ENCODE measurements at places on chromosomes 1 and 21.

- DNase-seq: no peak
Measured at GRCh38 chr21:44497703-44498126, 42.3 kb downstream of the KRTAP10-1 start.

- DNase-seq: no peak
Measured at GRCh38 chr1:4305526-4306301, 348.7 kb upstream of the AJAP1 start.

- DNase-seq: no peak
Measured at GRCh38 chr1:92118826-92119225, 38.7 kb downstream of the BTBD8 start.

DNA sequence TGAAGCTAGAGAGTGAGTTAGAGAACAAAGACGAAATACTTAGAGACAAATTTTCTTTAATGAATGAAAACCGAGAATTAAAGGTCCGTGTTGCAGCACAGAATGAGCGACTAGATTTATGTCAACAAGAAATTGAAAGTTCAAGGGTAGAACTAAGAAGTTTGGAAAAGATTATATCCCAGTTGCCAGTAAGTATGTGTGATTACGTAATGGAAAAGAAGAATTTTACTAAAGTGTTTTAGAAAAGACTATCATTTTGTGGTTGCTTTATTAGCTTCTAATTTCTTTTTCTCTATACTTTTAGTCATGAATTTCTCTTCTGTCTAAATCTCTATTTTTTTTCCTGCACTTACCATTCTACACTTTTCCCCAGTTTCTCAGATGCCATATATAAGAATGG is 26.7 kb downstream of the CCDC18 start:
- DNase-seq: no peak

DNA sequence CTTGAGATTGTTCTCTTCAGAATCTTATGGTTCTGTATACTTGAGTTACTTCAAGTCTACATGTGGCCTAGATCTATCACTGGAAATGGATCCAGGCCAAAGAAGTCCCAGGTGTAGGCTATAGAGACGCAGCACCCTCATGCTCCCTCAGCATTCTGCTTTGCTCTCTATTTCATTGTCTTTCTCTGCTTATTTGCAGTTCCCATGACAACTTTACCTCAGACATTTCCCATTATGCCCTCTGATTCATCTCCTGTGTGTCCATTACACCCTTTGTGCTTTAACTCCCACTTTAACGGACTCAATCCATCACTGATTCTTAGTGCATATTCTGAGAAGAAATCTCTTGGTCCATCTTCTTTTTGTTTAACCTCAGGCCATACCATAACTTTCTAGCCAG is 236.9 kb upstream of the NRIP1 start:
- no peak for DNase-seq

DNA sequence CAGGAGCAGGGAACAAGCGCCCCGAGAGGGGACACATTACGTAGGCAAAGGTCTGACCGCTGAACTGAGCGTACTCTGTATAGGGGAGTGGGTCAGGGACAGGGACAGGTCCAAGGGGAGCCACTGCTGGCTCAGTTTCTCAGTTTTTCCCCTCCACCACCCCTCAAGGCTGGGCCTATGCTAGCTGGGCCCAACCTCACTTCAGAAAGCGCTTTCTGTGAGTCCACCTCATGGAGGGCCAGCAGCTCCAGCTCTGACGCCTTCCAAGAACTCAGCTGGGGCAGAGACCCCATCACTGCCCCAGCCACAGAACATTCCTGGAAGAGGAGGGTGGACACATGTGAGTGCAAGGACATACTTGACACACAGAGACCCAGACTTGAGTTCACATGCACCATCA is 242.0 kb downstream of the FOXD2 start:
- no peak for DNase-seq

DNA sequence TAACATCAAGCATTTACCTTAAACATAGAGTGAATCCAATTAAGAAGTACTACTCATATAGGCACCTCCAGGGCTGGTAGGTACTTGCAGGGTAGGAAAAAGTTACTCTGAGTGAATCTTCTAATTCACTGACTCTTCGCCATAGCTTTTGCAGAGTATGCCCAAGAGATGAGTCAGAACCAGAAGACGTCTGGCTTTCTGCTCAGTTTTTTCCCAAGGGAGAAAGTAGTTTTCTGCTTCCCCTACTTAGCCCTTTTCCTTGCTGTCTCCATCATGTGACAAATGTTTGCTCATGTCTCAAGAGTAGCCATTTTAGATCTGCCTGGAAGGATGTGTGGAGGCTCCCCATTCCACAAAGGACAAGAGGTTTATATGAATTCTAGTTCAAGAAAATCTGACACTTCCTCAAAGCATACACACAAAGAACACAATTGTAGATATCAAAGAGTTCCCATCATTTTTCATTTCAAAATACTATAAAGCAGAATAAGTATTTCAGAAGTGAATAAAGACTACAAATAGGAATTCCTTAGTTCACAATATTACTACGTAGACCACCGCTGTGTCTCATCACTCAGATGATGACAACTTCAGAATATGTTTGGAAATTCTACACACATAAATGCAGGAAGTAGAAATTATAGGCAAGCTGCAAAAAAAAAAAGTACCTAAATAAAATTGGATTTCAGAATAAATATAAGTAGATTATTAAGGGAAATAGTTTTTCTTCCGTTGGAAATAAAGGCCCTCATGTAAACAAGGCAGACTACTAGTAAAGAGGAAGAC is 98.5 kb downstream of the ASH1L start:
- DNase-seq: no peak

GRCh38 chr1:1032424-1032823 is 12.5 kb downstream of the AGRN start:
- DNase-seq: no peak

DNA sequence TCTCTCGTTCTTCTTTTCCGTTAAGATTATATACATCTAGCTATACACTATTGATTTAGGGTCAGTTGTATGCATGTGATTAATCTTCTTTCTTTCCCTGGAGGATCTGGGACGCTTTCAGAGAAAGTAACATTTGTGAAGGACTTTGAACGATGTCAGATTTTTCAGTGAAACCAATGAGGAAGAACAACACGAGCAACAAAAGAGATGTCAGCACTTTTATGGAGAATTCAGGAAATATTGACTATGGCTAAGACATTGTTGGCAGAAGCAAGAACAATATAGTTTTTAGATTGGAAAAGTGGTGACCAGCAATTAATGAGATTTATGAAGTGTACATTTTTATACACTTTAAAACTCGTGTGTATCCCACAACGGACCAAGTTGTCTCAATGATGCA is 355.5 kb downstream of the TGFB2 start:
- no peak for DNase-seq

DNA sequence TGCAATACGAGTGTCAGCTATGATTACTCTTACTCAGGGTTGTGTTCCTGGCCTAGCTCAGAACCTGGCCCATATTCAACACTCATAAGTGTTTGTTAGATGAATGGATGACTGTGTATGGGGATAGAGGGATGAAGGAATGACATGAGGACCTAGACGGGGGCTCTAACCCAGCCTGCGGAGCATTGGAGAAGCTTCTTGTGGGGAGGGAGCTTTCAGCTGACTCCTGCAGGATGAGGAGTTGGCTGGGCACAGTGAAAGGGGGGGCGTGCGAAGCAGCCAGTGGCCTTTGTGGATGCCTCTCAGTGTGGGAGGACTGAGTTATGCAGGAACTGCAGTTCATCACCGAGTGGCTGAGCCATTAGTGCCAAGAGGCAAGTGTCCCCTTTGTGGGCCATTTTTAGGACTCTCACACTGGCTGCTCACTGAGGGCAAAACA is 1.2 kb upstream of the EXTL1 start:
- no peak for DNase-seq

- DNase-seq: peak; percentile 15
Measured at GRCh38 chr1:147647796-147648633, 22.3 kb downstream of the ACP6 start.

DNA sequence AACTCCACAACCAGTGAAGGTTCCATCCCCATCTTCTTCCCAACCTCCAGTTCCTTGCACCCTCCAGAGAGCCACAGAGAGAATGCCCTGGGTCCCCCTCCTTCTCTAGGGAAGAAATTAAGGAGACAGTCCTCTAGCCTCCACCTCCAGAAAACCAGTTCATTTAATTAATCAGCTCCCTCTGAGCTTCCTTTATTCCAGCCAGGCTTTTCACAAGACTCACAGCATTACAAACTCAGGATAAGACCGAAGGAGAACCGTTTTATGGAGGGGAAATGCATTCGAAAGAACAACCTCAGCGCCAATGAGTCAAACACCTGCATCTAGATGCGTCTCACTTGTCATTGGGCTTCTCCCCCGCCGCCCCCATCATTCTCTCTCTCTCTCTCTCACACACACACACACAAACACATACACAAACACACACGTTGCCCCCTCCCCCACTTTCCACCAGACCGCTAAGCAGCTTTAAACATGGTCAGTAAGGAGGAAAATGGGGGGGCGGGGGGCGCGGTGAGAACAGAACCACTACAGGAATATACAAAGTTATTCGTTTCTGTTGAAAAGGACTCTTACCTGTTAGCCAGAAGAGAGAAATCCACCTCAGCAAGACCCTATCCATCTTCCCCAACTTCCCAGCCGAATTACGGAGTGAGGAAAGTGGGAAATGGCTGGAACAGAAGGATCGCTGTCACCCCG is 544 bp downstream of the ILDR2 start:
- peak; percentile 61 for DNase-seq

DNA sequence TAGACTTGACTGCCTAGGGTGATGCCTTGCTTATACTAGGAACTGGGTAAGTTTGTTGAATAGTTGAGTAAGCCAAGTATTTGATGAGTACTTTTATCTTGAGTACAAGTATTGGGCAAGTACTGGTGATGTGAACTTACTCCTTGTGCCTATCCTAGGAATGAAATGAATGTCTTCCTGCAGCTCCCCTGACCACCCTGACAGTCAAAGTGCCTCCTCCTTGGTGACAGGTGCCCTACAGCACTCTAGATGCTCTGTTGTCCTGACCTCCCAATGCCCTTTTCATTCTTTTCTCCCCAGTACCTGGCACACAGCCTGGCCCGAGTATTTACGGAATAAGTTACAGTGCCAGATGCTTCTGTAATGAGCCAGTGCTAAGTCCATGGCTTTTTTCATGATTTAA is 25.5 kb downstream of the PCSK9 start:
- no peak for DNase-seq

GRCh38 chr21:24456358-24456757 is 1150.9 kb downstream of the MRPL39 start:
- no peak for DNase-seq

- DNase-seq: no peak
Measured at GRCh38 chr1:228149406-228150119, at the start of gene GJC2. TSS of gene GJC2 (plus strand) at chr1:228149930. CDS start at chr1:228157759, 7,829 bp downstream.

DNA sequence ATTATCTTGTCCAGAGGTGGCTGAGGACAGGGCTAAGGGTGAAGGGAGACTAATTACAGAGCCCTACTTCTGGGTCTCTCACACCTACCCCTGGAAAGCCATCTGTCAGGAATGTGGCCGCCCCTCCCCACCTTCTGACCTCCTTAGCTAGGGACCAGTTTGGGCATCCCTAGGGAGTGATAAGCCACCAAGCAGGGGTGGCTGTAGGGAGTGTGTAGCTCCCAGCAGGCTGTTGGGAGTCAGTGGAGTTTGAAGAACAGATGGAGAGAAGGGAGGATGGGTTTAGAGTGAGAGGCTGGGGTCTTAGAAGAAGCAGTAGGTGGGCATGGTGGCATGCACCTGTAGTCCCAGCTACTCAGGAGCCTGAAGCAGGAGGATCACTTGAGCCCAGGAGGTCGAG is 808 bp upstream of the SERINC2 start:
- DNase-seq: no peak

GRCh38 chr1:173168941-173169340 is 38.2 kb downstream of the TNFSF4 start:
- DNase-seq: no peak

- no peak for DNase-seq
Measured at GRCh38 chr1:118339400-118340124, 154.5 kb upstream of the SPAG17 start.

GRCh38 chr1:201011616-201012015 is 11.9 kb downstream of the KIF21B start:
- DNase-seq: no peak

DNA sequence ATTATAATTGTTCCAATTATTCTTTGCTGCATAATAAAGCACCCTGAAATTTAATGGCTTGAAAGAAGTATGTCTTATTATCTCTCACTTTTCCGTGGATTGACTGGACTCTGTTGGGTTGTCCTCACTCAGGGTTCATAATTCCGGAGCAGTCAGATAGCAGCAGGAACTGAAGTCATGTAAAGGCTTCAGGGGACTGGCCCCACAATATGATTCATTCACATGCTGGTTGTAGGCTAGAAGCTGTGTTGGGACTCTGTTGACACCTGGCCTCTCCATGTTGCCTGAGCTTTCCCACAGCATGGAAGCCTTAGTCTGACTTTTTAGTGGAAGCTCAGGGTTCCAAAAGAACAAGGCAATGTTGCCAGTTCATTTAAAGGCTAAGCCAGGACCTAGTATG is 367.1 kb upstream of the ADGRL2 start:
- DNase-seq: no peak

- no peak for DNase-seq
Measured at GRCh38 chr1:169133801-169134502, 27.5 kb downstream of the ATP1B1 start.

DNA sequence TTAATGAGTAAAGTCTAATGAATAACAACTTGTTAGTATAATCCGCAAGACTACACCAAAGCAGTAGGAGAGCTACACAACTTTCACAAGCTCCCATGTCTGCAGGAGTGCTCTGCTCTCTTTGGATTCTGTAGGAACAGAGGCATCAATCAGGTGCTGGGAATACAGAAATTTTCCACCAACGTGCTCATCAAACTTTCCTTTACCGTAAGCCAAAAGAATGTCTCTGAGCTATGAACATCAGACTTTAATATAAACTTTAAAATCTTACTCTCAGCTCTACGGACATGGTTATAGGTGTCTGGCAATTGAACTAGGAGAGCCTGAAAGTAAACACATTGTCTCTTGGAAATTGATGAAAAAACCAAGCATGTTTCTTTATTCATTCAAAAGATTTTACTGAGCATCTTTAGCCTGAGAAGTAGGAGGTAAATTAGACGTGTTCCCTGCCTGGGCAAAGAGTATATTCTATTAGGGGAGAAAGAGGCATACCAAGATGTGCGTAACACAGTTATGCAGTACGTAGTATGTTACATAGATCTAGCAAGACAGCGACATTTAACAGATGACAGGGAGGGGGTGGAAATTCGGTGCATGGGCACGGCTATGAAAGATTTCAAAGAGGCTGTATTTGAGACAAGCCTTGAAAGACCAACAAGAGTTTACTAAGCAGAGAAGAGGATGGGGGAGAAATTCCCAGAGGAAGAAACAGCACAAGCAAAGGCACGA is 85.2 kb downstream of the TM2D1 start:
- no peak for DNase-seq

- no peak for DNase-seq
Measured at GRCh38 chr21:16742741-16743140, 770.1 kb upstream of the CXADR start.

- no peak for DNase-seq
Measured at GRCh38 chr21:38027901-38028498, 111.7 kb upstream of the KCNJ6 start.

GRCh38 chr1:58096714-58097113 is 449.8 kb downstream of the OMA1 start:
- DNase-seq: no peak
